OCI-M1 (cell line): ENCODE measurements at places on chromosomes 5 and 9.

DNA sequence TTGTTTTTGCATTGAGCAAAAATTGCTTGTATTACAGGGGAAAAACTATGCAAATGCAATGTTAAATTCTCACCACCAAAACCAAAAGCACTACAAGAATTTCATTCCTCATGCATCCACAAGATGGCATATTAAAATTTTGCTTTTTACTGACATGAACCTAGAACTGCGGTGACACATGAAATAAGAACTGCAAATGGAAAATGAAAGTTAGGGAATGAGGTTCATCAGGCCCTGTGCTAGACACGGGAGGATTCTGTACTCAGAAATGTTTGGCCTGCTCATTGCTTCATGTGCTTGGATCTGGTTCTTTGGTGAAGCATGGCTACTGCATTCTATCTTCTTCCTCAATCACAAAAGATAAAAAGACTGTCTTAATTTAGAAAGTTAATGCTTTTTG, 9.1 kb upstream of the RFK start:
- peak; percentile 92 for DNase-seq

DNA sequence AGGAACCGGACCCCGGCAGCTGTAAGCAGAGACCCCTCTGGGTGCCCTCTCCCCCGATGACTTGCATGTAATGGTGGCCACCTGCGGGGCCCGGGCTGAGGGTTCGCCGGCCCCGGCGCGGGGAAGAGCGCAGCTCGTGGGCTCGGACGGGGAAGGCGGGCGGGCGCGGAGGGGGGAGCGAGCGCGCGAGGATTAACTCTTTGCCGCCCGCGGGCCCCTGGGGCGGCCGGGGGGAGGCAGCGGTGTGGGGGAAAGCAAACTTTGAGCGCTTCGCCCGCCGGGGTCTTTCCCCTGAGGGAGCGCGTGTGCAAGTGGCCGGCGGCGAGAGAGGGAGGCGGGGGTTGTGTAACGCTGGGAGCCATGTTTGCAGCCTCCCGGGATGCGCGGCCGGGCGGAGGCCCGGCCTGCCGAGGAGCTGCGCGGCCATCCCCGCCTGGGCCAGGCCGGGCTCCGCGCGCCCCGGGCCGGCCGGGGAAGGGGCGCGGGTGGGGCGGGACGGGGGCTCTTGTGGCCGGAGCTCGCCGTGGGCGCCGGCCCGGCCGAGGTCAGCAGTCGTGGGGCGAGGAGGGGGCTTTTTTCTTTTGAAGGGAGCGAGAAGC, 547 bp downstream of the ANP32B start:
- peak; percentile 67 for DNase-seq

DNA sequence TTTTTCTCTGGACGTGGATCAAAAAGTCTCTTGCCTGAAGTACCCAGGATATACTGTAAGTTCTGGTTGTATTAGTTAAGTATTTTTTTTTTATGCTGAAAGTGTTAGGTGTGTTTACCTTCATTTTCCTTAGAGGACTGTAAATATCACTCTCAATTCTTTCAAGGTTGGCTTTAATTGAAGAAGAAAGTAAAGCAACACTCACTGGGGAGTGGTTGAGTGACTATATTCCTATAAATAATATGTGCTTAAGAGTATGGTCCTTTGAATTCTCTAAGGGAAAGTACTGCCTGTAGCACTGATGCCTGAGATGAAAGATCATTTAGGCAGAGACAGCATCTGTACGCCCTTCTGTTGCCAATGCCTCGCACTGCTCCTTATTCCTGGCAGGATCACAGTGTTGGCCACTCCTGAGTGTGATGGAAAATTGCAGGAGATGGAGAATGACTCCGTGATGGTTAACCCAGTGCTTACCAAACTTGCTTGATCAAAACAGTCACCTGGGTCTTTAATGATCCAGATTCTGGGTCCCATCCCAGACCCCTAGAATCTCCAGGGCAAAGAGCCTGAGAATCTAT, 182.0 kb upstream of the MPDZ start:
- DNase-seq, result no peak

DNA sequence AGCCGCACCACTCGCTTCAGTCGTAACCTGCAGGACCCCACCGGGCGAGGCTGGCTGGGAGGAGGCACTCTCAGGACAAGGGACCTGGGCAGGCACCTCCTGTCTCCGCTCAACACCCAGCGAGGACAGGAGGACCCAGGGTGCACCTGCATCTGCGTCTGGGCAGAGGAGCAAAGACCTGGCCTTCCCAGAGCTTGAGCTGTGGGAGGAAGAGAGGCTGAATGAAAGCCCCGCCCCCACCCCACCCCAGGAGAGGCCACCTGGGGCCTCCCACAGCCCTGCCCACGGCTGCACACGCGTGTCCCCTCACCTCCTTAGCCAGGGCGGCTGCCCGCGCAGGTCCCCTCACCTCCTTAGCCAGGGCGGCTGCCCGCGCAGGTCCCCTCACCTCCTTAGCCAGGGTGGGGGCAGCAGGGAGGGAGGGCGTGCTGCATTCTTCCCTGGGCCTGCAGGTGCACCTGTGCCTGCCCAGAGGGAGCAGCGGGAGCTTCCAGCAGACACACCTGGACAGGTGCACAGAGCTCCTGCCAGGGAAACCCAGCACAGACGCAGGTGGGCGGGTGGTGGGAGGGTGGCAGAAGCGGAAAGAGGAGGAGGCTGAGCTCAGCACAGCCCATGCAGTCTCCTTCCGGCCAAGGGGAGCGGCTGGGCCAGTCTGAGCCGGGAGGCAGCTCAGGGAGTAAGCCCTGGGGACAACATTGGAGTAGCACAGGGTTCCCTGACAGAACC, 18.5 kb upstream of the SLC12A7 start:
- no peak for DNase-seq

DNA sequence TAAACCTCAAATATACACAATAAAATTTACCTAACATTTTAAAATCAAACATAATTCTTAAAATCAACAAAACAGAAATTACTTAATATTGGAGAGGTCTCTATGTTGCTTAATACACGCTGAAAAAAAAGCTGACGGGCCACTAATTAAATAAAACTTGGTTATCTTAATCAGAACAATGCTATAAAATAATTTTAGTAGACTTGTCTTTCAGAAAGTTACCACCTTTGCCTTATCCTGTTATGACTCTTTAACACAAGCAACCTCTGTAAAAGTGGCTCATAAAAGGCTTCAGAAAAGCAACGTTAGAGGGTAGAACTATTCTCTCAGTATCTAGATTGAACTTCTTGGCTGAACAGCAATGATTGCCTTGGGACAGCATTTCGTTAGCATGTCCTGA, 251.0 kb upstream of the RIOK2 start:
- DNase-seq, result no peak

- DNase-seq, result no peak
These were observed 6.3 kb downstream of the NR2F1 start for GRCh38 chr5:93589152-93589828.

- no peak for DNase-seq
These were observed 6.0 kb downstream of the KIAA1191 start for GRCh38 chr5:176355400-176356178.

DNA sequence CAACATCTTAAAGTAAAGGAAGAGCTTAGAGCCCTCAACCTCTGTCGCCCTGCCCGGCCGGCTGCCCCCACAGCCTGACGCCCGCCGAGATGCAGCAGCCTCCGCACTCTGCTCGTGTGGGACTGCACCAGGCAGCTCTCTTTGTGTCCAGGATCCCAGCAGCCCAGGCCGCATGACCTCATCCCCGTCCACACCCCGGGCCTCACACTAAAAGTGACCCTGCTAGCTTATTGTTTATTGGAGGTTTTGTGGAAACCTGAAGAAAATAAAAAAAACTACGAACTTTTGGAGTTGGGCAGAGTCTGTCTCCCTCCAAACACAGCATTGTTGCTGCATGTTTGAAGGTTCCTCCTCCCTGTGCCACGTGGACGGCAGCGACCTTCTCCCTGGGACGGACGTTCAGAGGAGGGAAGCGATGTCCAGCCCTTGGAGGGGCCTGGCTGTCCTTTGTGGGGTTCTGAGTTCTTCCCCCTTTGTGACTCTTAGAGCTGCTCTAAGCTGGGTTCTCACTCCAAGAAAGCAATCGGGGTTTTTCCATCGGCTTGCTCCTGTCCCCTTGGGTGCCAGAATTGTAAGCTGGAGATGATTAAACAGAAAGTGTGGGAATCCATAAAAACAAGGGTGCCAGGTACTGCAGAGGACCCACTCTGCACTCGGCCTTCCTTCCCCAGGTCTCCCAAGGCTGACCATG, 103.5 kb upstream of the COL5A1 start:
- no peak for DNase-seq

GRCh38 chr9:27602142-27602861, 29.0 kb upstream of the C9orf72 start:
- peak; percentile 38 for DNase-seq

DNA sequence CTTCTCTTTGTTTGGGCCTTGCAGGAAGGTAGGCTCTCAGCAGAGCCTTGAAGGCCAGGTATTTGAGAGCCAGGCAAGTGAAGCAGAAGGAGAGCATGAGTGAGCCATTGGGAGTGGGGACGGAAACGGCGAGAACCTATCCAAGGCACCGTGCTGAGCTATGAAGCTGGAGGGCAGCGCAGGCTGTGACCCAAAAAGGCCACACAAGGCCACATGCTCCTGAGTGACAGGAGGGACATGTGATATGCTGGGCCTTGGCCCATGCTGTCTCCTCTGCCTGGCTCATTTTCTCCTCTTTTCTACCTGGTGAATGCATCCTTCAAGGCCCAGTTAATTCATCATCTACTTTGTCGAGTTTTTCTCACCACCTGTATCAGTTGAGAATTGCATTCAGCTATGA, 136.3 kb downstream of the PALM2AKAP2 start:
- no peak for DNase-seq

GRCh38 chr9:78609450-78609849, 312.5 kb downstream of the PSAT1 start:
- DNase-seq, result no peak

- peak; percentile 69 for DNase-seq
These were observed 185.9 kb downstream of the ERCC6L2 start for GRCh38 chr9:96061293-96061987.

- DNase-seq, result no peak
These were observed 12.6 kb upstream of the ERGIC1 start for GRCh38 chr5:172821340-172821985.

- DNase-seq, result no peak
These were observed 184.0 kb downstream of the SPOCK1 start for GRCh38 chr5:137315109-137315508.

DNA sequence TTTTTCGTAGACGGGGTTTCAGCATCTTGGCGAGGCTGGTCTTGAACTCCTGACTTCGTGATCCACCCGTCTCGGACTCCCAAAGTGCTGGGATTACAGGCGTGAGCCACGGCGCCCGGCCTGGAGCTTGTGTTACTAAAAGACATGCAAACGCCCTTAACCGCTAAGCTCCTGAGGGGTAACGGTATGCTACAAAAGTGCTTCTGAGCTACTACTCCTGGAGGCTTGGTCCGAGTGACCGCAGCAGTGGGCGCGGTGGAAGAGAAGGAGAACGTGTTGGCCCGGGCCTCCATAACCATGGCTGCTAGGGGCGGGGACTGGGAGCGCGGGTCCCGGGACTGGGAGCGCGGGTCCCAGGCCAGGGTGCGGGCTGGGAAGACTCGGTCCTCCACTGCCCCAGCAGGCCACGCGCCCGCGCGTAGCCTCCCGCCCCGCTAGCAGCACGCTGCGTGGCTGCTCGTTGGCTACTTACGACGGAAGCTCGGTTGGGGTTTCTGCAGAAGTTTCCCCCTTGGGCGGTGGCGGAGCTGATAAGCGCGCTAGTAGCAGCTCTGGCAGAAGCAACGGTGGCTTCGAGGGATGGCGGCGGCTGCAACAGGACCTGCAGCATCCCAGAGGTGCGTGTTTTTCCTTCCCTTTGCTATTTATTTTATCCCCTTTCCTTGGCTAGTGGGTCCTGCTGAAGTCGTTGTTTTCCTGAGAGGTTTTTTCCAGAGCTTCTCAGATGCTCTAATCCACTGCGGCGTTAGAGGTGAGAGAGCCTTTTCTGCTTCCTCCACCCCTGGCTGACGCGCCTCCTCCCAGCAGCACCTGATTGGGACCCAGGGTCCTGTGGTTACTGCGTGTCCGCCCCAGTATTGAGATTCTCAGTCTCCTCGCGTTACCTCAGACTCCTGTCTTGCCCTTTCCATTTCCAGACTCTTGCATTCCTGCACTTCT, 69.2 kb upstream of the CCDC180 start:
- DNase-seq, result peak; percentile 97

DNA sequence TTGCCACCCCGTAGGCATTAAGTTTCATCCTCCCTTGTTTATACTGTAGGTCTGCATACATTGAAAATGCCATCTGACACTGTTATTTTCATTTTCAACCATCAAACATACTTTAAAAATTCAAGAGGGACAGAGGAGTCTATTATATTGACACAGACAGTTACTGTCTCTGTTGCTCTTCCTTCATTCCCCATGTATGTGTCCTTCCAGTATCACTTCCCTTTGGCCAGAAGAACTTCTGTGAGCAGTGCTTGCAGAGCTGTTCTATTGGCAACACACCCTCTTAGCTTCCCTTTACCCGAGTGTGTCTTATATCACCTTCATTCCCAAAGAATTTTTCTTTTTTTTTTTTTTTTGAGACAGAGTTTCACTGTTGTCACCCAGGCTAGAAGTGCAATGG, 42.8 kb downstream of the RASGEF1C start:
- no peak for DNase-seq

DNA sequence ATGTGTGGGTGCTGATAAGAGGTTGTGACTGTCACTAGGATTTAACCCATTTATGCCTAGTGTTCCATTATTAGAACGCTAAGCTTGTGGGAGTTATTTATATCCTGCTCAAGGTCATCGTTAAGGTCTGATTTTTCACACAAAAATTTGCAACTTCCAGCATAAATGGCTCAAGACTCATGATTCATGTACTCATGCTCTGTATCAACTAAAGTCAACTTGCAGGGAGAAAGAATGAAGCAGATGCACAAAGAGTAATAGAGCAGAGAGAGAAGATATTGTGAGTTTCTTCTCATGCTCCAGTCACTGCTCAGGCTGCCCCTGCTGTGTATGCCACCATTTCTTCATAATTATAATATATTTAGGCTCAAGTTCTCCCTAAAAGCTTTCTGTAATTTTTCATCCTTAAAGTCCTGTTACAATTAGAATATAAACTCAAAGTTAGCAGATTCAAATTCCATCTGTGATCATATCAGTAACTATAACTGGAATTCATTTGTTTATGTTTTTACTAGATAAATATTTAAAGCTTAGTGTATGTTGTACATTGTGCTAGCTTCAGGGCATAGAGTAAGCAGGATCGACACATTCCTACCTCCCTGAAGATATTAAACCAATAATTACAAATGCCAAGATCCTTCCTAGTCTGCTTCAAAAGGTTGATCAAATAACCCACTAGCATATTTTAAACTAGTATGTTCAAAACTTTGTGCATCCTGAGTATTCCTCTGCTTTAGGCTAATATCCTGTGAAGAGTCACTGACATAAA, 136.7 kb downstream of the NUDT12 start:
- no peak for DNase-seq
